NCI-H446 (cell line): ENCODE measurements at places on chromosomes 7 and 10.

DNA sequence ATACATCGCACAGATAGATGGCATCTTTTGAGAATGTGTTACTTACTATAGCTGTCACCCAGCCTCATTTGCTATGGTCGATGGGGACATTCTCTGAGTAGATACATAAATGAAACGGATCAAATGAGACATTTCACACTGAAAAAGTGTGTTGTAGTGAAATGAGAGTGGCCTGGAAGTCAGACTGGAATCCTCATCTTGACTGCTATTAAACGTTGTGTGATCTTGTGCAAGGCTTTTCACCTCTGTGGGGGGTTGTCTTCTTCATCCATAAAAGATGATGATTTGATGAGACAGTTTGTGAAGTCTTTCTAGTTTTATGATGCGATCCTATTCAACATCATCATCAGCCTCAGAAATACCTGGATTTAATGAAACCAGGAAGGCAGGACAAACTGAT is 155.4 kb upstream of the MYO3A start:
- DNase-seq = no peak

- DNase-seq = no peak
Measured at GRCh38 chr10:127871631-127872010, 21.1 kb downstream of the CLRN3 start.

DNA sequence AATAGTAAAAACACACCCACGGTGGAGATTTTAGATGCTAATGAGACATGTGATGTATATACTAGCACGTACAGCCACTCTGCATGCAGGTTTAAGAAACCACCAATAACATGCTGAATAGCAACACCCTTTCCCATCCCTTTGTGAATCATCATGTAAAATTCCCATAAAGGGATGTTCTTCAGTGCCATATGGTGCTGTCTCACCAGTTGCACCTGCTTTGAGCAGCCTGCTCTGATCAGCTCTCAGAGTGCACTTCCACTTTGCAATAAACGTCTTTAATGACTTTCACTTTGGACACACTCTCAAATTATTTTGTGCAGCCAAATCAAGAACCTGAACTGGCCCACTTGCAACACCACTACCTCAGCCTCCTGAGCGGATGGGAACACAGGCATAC is 615.0 kb downstream of the ANKRD7 start:
- no peak for DNase-seq

- peak; percentile 47 for DNase-seq
Measured at GRCh38 chr7:93212881-93213280, 13.4 kb downstream of the HEPACAM2 start.

DNA sequence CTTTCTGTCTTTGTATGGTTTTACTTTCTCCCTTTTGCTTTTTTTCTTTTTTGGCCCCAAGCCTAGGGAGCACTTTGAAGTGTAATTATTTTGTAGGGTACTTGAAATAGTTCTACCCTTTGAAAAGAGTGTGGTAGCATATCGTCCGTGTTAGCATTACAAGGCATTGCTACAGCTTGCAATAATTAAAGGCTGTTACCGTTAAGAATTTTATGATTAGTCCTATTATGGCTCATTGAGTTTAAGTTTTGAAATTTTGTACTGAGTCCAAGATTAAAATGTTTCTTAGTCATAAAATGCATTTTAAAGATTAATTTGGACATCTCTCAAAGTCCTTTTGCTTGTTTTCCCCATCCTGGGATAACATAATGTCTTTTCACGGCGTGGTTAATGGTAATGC is 490.0 kb upstream of the LRRN3 start:
- no peak for DNase-seq

- DNase-seq = no peak
Measured at GRCh38 chr10:1645896-1646295, 91.4 kb downstream of the ADARB2 start.

- DNase-seq = no peak
Measured at GRCh38 chr7:2980401-2981102, 63.1 kb downstream of the CARD11 start.

- DNase-seq = no peak
Measured at GRCh38 chr10:118501637-118502440, 93.6 kb downstream of the PRLHR start.

DNA sequence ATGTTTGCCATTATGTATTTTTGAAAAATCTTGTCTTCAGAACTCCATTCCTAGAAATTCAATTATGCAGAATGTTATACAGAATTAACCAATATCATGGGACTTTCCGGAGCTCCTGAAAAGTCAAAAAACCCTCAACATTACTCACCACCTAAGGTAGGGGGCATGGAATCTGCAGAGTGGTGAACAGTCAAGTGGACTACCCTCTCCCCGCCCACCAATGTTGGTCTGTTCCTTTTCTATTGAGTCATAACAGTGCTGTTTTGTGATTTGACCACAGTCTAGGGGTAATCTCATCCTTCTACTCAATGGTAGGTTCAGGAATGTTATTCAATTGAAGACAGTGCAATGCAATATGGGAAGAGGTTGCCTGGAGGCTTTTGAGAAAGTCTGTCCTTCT is 130.5 kb upstream of the HABP2 start:
- DNase-seq = no peak

DNA sequence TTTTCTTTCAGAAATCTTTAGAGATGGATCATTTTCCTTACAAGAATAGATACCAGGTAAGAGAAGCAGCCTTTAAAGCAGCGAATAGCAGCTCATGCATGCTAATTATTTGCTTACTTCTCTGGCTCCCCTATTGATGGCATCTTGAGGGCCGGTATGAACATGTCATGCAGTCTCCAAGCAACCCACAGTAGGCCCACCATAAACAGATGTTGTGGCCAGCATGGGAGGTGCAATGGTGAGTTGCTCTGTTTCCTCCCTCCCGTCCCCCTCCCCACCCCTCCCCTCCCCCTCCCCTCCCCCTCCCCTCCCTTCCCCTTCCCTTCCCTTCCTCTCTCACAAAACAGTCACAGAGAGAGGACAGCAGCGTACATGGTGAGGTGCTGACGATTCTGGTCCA is 9.7 kb upstream of the ZNF273 start:
- DNase-seq = no peak

- peak; percentile 76 for DNase-seq
Measured at GRCh38 chr10:31745612-31746376, 182.8 kb downstream of the ARHGAP12 start.

GRCh38 chr7:144528536-144529045 is 125.1 kb upstream of the NOBOX start:
- DNase-seq = no peak

DNA sequence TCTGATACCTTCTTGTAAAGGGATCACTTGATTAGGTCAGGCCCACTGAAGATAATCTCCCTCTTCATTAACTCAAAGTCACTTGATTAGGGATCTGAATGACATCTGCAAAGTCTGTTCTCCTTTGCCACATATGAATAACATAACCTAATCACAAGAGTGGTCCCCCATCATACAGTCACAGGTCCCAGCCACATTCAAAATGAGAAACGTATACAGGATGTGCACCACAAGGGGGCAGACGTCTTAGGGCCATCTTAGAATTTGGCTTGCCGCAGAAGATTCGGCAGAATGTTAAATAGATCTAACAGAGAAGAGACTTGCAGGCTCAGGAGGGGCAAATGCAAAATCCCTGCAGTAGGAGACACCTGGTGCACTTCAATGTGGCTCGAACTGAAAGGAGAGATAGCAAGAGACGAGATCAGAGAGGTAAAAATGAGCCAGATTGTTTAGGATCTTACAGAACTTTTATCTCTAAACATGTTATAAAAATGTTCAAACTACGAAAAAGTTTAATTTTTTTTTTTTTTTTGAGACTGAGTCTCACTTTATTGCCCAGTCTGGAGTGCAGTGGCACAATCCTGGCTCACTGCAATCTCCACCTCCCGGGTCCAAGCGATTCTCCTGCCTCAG is 10.4 kb upstream of the SMC3 start:
- peak; percentile 11 for DNase-seq

- no peak for DNase-seq
Measured at GRCh38 chr10:5497948-5498730, 1.2 kb downstream of the CALML5 start.

GRCh38 chr10:114103284-114103683 is 59.6 kb downstream of the ADRB1 start:
- DNase-seq = no peak

DNA sequence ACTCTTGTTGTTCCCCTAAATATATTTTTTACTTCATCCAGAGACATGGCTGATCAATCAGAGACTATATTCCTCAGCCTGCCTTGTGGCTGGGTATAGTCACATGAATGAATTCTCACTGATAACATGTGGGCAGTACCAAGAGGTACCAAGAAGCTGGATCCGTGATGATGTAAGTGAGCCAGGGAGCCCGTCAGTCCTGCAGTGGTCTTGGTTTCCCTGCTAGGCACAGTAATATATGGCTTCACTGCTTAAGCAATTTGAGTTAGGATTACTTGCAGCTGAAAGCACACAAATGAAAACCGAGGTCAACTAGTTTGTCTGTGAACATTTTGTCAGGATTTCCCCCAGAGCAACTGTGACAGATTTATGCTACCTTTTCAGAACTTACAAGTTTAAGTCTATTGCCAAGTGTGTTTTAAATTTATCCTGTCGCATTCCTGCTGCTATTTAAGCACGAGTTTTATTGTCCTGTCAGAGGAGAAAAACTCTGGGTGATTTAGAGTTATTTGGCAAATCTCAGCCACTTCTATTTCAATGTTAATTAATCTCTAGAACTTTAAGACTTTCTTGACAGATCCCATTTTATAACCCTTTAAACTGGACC is 381.8 kb downstream of the PHF14 start:
- DNase-seq = no peak

DNA sequence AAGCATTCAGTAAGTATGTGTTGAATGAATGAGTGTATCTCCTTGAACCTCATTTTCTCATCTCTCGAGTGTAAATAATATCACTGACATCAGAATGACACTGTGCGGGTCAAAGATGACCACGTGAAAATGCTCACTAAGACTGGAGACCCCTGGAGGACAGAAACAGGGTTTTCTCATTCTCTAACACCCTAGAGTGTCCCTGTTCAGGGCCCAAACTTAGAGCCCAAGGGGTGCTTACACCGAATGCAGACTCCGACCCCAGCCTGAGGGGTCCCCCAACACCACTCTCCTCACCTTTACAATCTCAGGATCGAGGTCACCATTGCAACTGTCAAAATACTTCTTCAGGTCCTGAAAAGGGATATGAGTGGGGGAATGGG is 1.4 kb downstream of the CDK5 start:
- DNase-seq = no peak

- DNase-seq = peak; percentile 76
Measured at GRCh38 chr10:70652761-70653657, 19.3 kb upstream of the ADAMTS14 start.

GRCh38 chr10:15245530-15245929 is 77.0 kb upstream of the NMT2 start:
- no peak for DNase-seq

DNA sequence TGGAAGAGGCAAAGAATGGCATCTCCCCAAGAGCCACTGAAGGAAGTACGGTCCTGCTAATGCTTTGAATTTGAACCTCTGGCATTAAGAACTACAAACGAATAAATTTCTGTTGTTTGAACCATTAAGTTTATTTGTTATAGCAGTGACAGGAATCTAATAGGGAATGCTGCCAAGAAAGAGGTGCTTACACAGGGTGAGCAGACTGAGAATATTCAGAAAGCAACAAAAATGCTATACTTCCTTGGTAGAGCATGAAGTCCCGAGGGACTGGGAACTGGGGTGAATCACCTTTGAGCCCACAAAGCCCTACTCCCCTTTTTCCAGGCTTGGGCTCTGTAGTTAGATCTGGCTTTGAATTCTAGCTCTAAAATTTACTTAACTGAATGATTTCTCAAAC is 45.0 kb downstream of the PANK1 start:
- no peak for DNase-seq
